ENCODE measurements at places on chromosomes 6 and 20. TPM values are rescaled to one million over a fixed set of nuclear protein-coding genes. Genes with fewer than 3 reads are reported as not detected.

MCCD1 gene
- not detected for polyA plus RNA-seq

CD109 gene
- 0.03 TPM for polyA plus RNA-seq

RAET1L gene
- not detected for polyA plus RNA-seq

KCNK16 gene
- not detected for polyA plus RNA-seq

B3GALT4 gene
- polyA plus RNA-seq, result 35.9 TPM

GRM1 gene
- not detected for polyA plus RNA-seq

RREB1 gene
- 2.3 TPM for polyA plus RNA-seq

RUNX2 gene
- 5.4 TPM for polyA plus RNA-seq

SLC32A1 gene
- not detected for polyA plus RNA-seq

PNPLA1 gene
- not detected for polyA plus RNA-seq

FRS3 gene
- 1.3 TPM for polyA plus RNA-seq

ESR1 gene
- 1.4 TPM for polyA plus RNA-seq

RNF39 gene
- polyA plus RNA-seq, result 0.14 TPM

ATP9A gene
- not detected for polyA plus RNA-seq

MYLIP gene
- 110 TPM for polyA plus RNA-seq

CALHM4 gene
- polyA plus RNA-seq, result not detected

TTBK1 gene
- polyA plus RNA-seq, result not detected

LEMD2 gene
- 31.3 TPM for polyA plus RNA-seq

DSE gene
- polyA plus RNA-seq, result 4.4 TPM

GNMT gene
- not detected for polyA plus RNA-seq

HLA-DPA1 gene
- 240 TPM for polyA plus RNA-seq

SERAC1 gene
- 1.9 TPM for polyA plus RNA-seq

CLDN20 gene
- polyA plus RNA-seq, result not detected

SLC17A3 gene
- polyA plus RNA-seq, result not detected

METTL24 gene
- not detected for polyA plus RNA-seq

CPXM1 gene
- polyA plus RNA-seq, result 0.10 TPM

FOXS1 gene
- polyA plus RNA-seq, result not detected

TRIM15 gene
- not detected for polyA plus RNA-seq

SYCP2L gene
- polyA plus RNA-seq, result not detected

CGA gene
- not detected for polyA plus RNA-seq

FNDC11 gene
- 0.07 TPM for polyA plus RNA-seq

PLAGL1 gene
- polyA plus RNA-seq, result 3.0 TPM

CBLN4 gene
- not detected for polyA plus RNA-seq

HCRTR2 gene
- polyA plus RNA-seq, result not detected

PDCD2 gene
- 122 TPM for polyA plus RNA-seq

MUCL3 gene
- not detected for polyA plus RNA-seq

ADTRP gene
- 41.6 TPM for polyA plus RNA-seq

OVOL2 gene
- not detected for polyA plus RNA-seq

SPDEF gene
- not detected for polyA plus RNA-seq

NRSN1 gene
- not detected for polyA plus RNA-seq

Measured in CD4-positive, CD25-positive, alpha-beta regulatory T cell (primary cell).